ENCODE measurements at places on chromosomes 5 and 9.

GRCh38 chr9:86511614-86512360 lies 157.6 kb upstream of the TUT7 start:
- DNase-seq = no peak

- DNase-seq = no peak
These were observed 201.3 kb downstream of the ALDH1A1 start for GRCh38 chr9:72751541-72751940.

DNA sequence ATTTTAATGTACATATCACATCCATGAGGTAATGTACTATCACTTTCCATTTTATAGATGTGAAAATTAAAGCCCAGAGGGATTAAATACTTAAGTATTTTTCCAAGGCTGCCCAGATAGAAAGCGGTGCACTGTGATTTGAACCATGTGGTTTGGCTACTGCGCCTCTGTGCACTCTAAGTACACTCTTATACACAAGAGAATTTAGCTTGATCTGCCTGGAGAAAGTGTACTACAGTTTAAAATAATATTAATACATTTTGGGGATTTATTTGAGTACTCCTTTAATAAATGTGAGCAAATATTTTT lies 360.4 kb upstream of the ACTBL2 start:
- no peak for DNase-seq

DNA sequence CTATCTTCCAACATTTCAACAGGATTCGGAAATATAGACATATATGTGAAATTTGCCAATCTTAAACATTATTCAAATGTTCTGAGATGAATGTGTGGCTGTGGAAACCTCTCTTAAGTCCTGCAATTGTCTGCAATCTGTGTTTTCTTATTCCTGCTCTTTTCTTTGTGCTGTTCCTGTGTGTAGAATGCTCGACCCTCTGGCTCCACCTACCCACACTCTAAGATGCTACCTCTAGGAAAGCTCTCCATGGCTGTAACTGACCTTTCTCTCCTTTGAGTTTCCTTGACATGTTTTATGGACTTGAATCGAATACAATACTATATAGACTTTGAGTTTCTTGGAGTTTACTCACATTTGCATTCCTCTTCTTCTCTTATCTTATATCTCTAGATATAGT lies 120.6 kb upstream of the ASTN2 start:
- peak; percentile 23 for DNase-seq

GRCh38 chr5:168174376-168174775 lies 117.1 kb upstream of the WWC1 start:
- DNase-seq = no peak

- no peak for DNase-seq
These were observed 368.3 kb downstream of the CAAP1 start for GRCh38 chr9:26524267-26524666.

GRCh38 chr9:14428781-14429230 lies 114.9 kb upstream of the NFIB start:
- DNase-seq = peak; percentile 67

DNA sequence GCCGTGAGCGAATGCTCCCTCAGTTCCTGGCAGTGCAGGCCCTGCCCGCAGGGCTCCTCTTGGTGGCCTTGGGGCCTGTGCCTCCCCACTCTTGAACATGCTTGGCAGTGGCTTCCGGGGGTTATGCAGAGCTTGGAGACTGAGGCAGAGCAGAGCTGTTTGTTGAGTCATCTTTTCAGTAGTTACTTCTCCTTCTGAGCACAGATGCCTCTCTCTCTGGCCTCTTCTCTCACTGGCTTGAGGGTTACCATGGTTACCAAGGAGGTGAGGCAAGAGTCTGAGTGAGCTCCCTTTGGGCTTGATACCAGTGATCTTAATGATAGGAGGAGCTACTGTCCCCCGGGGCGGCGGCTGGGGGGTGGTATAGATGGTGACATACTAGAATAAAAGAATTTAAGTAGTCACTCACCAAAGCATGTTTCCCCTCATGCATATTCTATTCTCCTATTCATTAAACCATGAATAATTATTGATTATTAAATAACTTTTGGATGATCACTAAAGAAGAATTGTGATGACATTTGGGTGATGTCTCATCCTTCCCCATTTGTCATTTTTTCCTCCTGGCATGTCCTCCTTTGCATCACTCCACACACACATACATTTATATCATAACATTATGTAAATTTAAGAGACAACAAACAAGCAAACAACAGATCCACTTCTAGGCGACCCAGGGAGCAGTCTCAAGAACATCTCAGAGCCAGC lies 111.1 kb downstream of the ARHGAP26 start:
- DNase-seq = no peak

- DNase-seq = peak; percentile 50
These were observed 52.1 kb downstream of the C9orf50 start for GRCh38 chr9:129568560-129569501.

- DNase-seq = no peak
These were observed 1.2 kb upstream of the TAL2 start for GRCh38 chr9:105661011-105661410.

DNA sequence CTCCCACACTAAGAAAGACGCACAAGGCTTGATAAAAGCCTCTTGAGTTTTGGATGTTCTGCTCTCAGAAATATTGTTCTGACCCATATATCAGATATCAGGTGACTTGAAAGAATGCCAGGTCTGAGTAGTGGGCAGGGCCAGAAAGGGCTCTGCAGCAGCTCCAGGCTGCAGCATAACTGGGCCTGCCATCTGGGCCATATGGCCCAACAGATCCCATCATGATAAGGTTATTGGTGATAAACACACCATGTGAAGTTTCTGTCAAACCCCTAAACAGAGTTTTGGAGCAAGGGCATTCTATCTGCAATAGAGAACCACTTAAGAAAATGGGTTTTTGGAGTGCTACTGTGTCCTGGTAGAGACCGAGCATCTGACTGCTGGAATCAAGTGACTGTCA lies 29.8 kb upstream of the NPM1 start:
- DNase-seq = no peak

- no peak for DNase-seq
These were observed 18.9 kb upstream of the NSMF start for GRCh38 chr9:137477778-137478612.

DNA sequence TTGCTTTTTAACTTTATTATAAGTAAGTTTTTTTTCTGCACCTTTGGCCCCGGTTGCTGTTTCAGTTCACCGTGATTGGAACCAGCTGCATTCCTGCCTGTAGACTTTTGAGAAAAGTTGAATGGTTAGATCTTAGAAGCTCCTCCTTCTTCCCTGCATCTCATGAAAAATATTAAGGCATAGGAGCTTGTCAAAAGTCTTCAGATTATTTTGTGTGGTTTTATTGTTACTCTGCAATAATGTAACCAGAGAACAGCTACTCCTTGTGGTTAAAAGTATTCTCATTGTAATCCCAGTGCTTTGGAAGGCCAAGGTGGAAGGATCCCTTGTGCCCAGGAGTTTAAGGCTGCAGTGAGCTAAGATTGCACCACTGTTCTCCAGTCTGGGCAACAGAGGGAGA lies 3.3 kb upstream of the SLC2A8 start:
- DNase-seq = no peak

- no peak for DNase-seq
These were observed 81.0 kb downstream of the F2RL2 start for GRCh38 chr5:76542241-76542640.

DNA sequence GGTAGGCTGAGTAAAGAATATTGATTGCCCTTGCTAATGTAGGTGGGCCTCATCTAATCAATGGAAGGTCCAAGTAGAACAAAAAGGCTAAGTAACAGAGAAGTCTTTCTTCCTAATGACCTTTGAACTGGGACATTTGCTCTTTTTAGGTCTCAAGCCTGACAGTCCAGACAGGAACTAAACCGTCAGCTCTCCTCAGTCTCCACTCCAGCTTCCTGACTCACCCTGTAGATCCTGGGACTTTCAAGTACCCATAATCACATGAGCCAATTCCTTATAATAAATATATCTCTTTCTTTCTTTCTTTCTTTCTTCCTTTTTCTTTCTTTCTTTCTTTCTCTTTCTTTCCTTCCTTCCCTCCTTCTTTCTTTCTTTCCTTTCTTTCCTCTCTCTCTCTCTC lies 479.5 kb upstream of the PAPPA start:
- DNase-seq = no peak

DNA sequence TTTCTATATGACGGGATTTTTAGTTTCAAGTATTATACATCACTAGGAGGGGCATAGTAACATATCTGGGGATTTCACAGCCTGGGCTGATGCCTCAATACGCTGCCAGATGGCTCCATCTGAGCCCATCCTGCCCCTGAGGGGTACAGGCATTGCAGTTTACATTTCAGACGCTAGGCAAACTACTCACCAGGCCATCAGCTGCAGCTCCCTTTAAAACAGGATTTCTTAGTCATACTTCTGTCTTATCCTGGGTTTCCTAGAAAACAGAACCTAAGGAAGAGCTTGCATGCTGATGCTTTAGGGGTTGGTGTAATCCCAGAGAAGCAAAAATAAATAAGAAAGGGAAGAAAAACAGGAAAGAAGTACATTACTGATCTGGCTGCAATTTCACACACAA lies 372.8 kb upstream of the PIK3R1 start:
- no peak for DNase-seq

DNA sequence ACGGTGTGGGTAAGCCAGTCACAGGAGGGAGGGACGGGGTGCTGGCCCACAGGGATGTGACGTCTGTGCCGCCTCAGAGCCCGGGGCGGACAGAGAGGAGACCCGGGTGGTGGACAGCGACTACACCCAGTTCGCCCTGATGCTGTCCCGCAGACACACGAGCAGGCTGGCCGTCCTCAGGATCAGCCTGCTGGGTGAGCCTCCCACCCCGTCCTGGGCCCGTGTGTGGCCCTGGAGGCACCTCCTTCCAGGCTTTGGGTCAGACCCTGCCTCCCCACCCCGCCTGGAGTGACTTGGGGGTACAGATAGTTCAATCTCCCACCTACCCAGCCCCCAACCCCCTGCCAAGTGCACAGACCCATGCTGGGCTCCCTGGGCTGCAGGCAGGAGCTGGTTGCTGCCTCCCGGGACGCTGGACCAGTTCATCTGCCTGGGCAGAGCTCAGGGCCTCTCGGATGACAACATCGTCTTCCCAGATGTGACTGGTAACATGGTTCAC lies 1.7 kb downstream of the LCN12 start:
- no peak for DNase-seq

DNA sequence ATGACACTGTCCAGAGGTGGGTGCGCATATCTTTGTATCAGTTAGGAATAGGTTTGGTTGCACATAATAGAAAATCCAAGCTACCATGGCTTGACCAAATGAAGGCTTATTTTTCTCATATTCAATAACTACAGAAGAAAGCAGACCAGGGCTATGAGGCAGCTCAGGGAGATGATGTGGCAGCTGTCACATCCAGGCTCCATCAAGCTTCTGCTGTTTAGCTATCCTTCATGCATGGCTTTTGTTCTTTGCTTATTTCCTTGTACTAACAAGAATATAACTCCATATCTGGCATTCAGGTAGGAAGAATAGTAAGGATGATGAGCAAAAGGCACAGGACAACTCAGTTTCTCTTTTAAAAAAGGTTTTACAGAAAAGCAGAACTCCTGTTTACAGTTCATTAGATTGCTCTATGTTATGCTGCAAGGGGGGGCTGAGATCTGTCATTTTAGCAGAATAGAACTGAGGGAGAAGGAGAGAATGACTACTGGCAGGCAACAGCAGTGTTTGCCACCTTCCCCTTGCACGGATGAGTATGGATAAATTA lies 336.1 kb downstream of the MLLT3 start:
- no peak for DNase-seq

GRCh38 chr9:92971776-92972175 lies 24.5 kb downstream of the FGD3 start:
- no peak for DNase-seq

DNA sequence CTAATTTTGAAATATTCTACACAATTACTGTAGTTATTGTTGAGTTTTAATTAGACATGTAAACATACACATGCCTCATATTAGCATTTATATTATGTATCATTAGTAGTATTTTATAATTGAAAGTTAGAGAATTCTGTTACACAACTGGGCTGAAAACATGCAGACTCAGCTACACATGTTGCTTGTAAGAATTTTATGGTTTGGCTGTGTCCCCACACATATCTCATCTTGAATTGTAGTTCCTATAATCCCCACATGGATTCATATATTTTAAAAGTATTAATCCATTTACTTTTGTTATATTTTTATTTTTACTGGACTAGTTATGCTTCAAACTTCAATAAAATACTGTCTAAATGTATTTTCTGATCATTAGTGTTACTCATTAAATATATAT lies 2075.3 kb upstream of the C9orf72 start:
- no peak for DNase-seq

- peak; percentile 8 for DNase-seq
These were observed 628.0 kb upstream of the CDH18 start for GRCh38 chr5:20615888-20616563.

GRCh38 chr9:98099898-98100297 lies 19.1 kb downstream of the TRIM14 start:
- no peak for DNase-seq

DNA sequence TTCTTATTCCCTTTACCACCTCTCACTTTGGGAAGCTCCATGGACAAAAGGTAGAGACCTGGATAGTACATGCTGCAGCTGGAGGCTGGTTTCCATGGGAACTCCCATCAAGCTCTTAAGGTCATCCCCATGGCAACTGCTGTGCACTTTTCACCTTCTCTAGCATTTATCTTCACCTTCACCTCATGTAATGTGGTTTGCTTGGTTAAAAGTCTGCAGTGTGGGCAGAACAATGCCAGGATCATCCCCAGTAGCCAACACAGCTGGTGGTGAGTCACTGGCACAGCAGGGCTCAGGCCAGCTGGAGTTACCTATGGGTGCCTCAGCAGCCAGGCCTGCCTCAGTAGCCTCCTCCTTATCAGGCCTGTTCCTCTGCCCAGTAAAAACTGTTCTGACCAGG lies 210.5 kb downstream of the GRIA1 start:
- DNase-seq = peak; percentile 92

- DNase-seq = no peak
These were observed 77.9 kb downstream of the TRIM32 start for GRCh38 chr9:116765011-116765410.

DNA sequence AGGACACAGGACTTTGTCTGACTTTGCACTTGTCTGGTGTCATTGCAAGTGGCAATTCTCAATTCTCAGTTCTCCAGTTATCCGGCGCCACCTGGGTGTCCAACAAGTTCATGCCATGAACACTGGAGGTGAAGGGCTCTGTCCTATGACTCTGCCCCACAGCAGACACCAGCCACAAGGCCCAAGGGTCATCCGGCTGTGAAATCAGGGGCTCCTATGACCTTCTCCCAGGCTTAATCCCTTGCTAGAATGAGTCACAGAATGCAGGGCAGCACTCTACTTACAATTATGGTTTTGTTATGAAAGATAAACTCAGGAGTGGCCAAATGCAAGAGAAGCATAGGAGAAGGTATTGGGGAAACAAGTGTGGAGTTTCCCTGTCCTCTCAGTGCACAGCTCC lies 392.0 kb downstream of the GADD45G start:
- no peak for DNase-seq

GRCh38 chr5:150601491-150602345 lies 38.7 kb upstream of the SYNPO start:
- DNase-seq = no peak

GRCh38 chr5:88824892-88825583 lies 57.9 kb downstream of the MEF2C start:
- DNase-seq = no peak

GRCh38 chr5:164727012-164727411 lies 1221.6 kb downstream of the MAT2B start:
- no peak for DNase-seq

- peak; percentile 83 for DNase-seq
These were observed 219.7 kb downstream of the EFNA5 start for GRCh38 chr5:107451028-107451427.

All from NCI-H146 (cell line).